ENCODE measurements at places on chromosomes 13 and 19.

DNA sequence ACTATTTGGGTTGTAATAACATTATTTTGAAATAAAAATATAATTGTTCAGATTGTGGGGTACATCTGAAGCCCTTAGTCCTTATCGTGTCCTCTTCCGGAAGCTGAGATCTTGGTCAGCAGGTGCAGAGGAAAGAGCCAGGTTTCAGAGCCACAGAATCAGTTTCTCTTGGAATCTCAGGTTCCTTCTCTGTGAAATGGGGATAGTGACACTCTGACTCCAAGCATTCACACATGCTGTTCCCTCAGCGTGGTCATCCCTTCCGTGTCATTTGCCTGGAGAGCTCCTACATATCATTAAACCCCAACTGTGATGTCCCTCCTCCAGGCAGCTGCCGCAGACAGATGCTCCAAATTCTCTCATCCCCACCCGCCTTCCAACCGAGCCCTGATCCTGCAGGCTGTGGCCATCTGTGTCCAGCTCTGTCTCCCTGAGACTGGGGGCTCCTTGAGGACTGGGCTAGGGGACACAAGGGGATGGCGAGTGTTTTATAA lies 59.8 kb downstream of the AP1M1 start:
- DNase-seq: no peak

DNA sequence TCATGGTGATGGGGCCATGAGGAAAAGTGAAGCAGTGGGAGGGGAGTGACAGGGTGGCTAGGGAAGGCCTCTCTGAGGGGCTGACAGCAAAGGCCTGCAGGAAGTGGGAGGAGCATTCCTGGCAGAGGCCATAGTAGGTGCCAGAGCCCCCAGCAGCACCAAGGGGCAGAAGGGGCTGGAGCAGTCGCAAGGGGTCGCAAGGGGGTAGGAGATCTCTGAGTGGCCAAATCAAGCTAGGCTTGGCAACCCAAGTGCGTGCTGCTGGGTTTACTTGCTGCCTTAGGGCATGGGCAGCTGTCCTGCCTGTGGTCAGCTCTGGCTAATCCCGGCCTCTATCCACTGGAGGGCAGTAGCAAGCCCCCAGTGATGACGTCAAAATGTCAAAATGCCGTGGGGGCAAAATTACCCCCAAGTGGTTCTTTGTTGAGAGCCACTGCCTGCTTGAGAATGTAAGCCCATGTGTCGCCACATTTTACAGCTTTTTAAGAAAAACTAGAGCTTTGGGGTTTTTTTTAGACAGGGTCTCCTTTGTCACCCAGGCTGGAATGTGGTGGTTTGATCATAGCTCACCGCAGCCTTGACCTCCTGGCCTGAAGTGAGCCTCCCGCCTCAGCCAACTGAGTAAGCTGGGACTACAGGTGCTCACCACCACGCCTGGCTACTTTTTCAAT lies 11.8 kb downstream of the CCDC97 start:
- peak; percentile 72 for DNase-seq

DNA sequence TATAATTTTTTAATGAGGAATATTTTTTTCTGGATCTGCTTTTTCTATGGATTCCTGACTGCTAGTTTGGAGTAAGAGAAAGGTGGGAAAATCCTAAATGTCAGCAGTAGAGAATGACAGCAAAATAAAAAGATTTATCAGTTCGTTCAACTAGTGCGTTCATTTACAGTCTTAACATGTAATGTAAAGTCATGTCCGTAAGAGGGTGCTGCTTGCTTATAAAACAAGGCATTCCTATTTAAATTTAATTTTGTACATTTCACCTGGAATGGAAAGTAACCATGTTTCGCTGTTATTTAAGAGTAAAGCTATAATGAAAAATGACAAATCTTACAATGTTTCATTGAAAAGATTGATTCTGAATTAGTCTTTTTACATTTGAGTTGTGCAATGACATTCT lies 76.6 kb downstream of the ZMYM2 start:
- no peak for DNase-seq

GRCh38 chr13:31431722-31432137 lies 232.0 kb downstream of the B3GLCT start:
- DNase-seq: peak; percentile 17

- no peak for DNase-seq
Observed at GRCh38 chr13:27053210-27053884, 118.3 kb downstream of the USP12 start.

Data from HTR-8/SVneo (cell line).